Activated CD8-positive, alpha-beta memory T cell treated with anti-CD3 and anti-CD28 coated beads for 1 hour (primary cell): ENCODE measurements at places on chromosomes 2 and 18.

DNA sequence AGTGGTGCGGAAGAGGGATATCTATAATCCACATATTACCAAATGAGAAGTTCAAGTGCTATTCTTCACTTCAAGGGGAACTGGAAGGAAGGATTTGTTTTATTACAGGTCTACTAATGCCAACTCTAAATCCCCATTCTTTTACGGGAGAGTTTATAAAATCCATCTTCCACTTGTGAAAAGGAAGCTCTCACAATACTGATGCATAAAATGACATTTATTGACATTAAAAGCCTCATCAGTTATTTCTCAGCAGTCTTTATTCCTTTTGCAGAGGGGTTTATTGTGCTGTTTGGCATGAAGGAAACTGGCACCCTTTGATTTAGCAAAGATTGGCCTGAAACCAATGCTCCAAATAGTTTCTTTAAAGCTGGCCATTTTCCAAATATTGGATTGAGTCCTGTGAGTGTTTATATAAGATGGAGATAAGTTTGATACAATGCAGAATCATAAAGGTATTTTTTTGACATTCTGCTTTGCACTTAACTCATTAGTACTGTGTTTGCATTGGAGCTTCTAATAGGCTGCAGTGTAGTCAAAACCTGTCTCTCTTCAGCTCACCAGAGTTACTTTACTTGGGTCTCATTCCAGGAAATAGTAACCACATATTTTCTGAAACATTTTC, 26.6 kb downstream of the LRP1B start:
- no peak for DNase-seq

DNA sequence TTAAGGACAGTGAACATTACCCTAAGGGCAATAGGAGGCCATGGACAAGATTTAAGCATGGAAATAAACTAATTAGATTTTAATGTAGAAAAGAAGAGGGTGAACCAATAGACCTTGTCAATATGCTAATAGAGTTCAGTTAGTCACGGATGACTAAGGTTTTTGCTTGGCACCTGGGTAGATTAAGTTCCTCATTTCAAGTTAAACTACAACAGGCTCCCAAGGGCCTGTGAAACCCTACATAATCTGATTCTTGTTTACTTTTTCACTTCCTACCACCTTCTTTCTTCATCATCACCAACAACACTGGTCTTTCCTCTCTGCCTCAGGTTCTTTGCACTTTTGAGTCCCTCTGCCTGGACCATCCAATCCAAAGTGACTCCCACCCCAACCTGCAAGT, 14.8 kb downstream of the SP110 start:
- no peak for DNase-seq

- no peak for DNase-seq
These were observed 71.8 kb downstream of the FMNL2 start for GRCh38 chr2:152406836-152407161.

- DNase-seq: no peak
These were observed 451.1 kb upstream of the POU3F3 start for GRCh38 chr2:104402825-104403224.

GRCh38 chr2:143936538-143936847, 583.4 kb downstream of the ZEB2 start:
- no peak for DNase-seq

DNA sequence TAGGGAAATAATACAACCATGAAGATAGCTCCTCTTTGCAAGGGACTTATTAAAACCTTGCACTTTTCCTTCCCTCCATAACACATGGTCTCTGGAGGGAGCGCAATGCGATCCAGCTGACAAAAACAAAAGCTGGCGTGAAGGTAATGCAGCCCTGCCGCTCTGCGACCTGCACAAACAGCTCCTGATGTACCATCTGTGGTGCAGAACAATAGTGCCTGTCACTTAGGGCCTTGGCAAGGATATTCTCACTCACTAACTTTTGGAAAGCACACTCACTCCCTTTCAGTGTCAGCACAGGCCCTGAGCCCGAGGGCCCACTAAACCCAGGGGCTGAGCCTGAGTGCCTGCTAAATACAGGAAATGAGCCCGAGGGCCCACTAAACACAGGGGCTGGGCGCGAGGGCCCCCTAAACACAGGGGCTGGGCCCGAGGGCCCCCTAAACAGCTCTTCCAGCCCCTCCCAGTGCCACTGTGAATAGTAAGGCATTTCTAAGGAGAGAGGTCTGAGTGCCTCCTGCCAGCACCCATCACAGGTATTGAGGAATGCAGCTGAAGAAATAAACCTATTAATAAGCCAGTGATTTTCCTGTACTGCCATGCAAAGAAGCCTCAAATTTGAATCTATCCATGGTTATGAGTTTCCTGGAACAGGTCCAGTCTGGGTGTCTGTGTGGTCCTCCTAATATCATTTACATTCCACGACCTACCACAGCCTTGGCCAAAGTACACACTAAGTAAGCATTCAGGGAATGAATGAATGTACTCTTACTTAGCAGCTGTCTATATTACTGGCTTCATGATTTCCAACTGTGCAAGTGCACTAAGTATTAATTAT, 9.3 kb downstream of the L3MBTL4 start:
- no peak for DNase-seq
